Effector memory CD4-positive, alpha-beta T cell (primary cell): ENCODE measurements at places on chromosomes 6 and 20.
A peak's percentile ranks its signal among the peaks of the same experiment; 100 is the strongest.

- DNase-seq, result no peak
Measured at GRCh38 chr20:51284871-51285270, 257.6 kb downstream of the NFATC2 start.

DNA sequence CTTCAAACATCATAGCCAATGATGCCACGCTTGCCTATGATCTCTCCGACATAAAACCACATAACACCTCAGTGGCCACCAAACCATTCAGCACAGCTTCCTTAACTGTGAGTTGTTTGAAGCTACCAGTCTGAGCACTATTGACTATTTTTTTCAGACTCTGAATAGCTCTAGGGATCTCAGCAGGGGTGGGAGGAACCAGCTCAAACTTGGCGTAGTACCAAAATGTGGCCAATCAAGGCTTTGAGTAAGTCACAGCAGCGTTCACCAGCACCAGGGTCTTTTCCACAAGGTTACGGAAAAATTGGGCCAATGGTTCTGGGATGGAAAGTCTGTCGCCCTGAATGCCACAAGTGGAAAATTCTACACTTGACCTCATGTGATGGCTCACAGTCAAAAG, 70.6 kb downstream of the SMPDL3A start:
- DNase-seq, result no peak

- no peak for DNase-seq
Measured at GRCh38 chr6:121799574-121799973, 364.1 kb downstream of the GJA1 start.

- no peak for DNase-seq
Measured at GRCh38 chr6:5663259-5663658, 343.5 kb downstream of the NRN1 start.

GRCh38 chr20:20497242-20497978, 129.5 kb downstream of the INSM1 start:
- no peak for DNase-seq

GRCh38 chr6:16168121-16168520, 39.2 kb downstream of the MYLIP start:
- DNase-seq, result no peak

DNA sequence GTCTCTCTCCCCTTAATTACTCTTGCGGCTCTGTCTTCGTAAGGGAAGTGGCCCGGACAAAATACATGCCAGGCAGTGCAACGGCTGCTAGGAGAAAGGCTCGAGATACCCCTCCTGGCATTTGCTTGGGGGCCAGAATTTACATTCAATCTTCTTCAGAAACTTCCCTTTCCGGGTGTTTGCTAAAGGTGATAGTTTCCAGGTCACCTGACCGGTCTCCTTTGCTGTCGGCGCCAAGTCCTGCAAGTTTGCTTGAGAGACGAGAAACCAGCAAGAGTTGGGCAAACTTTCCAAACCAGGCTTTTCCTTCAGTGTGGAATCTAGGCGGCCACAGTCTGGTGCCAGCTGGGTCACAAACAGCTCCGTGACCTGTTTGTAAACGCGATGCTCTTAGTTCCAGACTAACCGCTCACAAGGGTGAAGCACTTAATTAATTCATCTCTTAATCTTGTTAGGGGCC, 563 bp upstream of the SRSF3 start:
- DNase-seq, result peak; percentile 49

GRCh38 chr20:24948939-24949679, at the start of gene CST7:
CST7 (plus strand) TSS chr20:24949269; CDS start chr20:24949506, 237 bp downstream.
- DNase-seq, result peak; percentile 81

DNA sequence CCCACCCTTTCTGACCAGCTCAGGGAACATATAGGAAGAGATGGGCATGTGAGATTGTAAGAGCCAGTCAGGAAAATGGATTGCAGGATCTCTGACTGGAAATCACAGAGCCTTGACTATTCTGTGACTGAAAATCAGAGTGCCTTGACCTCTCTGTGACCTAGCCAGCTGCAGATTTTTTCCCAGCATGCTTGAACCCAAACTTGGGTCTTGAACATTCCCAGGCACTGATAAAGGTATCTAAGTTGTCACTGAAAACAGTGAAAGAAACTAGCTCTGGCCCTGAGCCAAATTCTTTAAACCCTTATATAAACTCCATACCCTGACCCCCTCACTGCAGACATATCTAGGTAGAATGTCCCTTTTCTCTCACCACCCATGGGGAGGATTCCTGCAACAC, 2.3 kb upstream of the ZNF165 start:
- no peak for DNase-seq

- no peak for DNase-seq
Measured at GRCh38 chr6:3607171-3607570, 144.3 kb downstream of the PXDC1 start.

GRCh38 chr6:82246802-82247504, 591 bp downstream of the IBTK start:
- no peak for DNase-seq

GRCh38 chr6:113178349-113178748, 678.8 kb upstream of the MARCKS start:
- DNase-seq, result no peak

DNA sequence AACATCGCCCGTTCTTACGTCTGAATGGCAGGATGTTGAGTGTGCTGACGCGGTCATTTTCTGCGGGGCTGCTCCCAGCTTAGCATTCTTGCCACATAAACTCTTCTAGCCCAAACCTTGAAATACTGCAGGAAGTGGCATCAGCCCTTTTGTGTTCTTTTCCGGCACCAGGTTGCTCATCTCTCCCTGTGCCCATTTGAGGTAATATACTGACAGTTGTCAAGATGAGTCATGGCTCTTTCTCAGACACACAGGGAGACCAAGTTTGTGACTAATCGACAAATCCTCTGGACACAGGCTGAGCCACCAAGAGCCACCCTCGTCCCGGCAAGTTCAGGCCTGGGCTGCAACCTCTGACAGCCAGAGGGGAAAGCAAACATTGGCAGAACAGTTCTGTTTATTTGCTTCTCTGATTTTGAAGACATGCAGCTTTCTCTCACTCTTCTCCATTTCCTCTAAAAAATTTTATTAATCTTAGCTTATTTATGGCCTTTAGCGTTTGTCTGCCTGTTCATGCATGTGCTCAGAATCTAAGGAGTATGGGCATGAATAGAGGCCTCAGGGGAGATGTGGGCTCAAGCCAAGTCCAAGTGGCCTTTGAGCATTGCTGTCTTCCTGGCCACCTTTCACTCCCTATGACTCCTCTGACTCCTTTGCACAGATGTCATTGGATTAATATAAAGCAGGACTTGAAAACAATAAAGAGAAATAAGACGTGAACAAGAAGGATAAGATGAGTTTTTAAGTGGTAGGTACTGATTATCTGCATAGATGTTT, 328.2 kb upstream of the JAG1 start:
- no peak for DNase-seq

- DNase-seq, result peak; percentile 51
Measured at GRCh38 chr20:5078399-5078958, 41.3 kb downstream of the PCNA start.

DNA sequence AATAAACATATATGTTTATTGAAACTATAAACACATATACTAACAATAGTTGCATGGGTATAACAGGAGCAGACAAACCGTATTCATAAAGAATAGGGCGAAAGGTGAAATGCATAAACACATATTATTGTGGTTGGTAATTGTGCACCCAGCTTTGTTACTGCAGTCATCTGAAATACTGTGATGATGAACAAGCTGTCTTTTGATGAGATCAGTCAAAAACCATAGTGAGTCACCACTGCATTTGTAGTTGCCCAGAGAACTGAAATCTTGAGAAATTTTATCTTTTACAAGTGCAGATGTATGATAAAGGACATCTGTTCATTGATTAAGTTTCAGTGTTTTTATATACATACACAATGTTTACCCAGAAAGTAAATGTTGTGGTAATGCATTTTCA, 133.7 kb downstream of the MYO6 start:
- DNase-seq, result no peak

GRCh38 chr6:97790926-97791590, 508.0 kb upstream of the MMS22L start:
- no peak for DNase-seq

- no peak for DNase-seq
Measured at GRCh38 chr6:84018453-84019061, 15.0 kb upstream of the MRAP2 start.

GRCh38 chr6:165800337-165800736, 137.3 kb upstream of the PDE10A start:
- DNase-seq, result no peak

DNA sequence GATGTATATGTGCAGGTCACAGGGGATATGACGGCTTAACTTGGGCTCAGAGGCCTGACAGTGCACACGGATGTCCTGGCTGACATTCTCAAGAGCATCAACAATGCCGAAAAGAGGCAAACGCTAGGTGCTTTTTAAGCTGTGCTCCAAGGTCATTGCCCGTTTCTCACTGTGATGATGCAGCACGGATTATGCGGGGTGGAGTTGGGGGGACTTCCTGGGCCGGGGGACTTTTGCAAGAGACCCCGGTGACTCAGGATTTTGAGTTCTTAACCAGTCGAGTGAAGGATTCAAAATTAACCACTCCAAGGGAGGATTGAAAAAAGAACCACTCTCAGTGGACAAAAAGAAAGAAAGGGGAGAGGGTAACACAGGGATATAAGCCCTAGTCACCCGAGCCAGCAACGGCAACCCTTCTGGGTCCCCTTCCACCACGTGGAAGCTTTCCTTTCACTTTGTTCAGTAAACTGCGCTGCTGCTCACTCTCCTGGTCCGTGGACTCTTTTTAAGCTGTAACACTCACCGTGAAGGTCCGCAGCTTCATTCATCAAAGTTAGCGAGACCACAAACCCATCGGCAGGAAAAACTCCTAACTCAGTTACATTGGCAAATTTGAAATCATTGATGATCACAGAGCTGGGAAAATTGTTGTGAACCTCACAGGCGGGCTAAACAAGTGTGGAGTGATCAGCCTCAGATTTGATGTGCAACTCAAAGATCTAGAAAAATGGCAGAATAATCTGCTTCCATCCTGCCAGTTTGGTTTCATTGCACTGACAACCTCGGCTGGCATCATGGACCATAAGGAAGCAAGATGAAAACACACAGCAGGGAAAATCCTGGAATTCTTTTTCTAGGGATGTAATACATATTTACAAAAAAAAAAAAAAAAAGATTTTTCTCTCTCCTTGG, 199.3 kb downstream of the ARID1B start:
- DNase-seq, result no peak

DNA sequence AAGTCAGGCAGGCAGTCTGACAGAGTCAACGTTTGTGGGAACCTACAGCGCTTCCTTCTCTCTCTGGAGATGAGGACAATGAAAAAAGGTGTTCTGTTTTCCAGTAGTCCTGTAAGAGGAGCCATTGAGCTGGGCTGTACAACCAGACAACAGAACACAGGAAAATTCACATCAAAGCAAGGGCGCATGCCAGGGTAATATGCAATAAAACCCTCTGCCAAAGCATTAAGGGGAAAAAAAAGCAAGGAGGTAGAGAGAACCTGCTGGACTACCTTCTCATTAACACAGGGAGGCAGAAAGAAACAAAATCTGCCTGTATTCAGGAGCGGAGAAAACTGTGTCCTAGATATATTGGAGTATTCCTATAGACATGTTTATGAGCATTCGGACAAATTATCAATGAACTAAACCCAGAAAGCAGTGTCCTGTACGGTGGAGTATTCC, 1.3 kb downstream of the RNF24 start:
- DNase-seq, result no peak

DNA sequence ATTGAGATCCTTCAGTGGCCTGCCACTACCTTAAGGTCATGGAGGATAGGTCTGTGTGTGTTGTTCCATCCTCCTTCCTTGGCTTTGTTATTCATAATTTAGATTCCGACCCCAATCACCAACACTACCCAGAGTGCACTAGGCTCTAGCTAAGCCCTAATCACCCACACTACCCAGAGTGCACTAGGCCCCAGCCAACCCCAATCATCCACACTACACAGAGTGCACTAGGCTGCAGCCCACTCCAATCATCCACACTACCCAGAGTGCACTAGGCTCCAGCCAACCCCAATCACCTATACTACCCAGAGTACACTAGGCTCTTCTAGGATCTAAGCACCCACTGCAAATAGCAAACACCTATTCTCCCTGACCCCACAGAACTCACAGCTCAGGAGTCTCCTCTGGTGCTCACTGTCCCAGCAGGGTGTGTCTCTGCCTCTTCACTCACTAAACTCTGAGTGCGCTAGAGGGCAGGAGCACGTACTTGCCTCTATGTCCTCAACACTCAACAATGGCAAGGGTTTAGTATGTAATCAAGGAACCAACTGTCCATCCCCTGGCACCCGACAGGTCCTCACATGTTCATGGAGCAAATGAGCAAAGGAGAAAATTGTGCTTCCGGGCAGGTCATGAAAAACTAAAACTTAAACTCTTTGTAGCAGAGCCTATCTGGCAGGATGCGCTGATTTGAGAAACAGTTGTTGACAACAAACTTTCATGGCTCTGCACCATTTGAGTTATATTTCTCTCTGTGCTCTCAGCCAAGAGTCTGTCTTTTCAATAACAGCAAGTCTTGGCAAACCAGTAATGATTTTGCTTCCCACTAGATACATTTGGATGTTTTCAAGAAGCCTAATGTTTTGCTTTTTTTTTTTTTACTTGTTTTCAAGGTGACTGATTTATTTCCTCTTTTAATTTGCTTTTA, 54.3 kb downstream of the SLC22A23 start:
- no peak for DNase-seq

- DNase-seq, result no peak
Measured at GRCh38 chr20:18223409-18223808, 64.9 kb upstream of the ZNF133 start.

GRCh38 chr6:86848986-86849385, 88.3 kb upstream of the HTR1E start:
- no peak for DNase-seq

DNA sequence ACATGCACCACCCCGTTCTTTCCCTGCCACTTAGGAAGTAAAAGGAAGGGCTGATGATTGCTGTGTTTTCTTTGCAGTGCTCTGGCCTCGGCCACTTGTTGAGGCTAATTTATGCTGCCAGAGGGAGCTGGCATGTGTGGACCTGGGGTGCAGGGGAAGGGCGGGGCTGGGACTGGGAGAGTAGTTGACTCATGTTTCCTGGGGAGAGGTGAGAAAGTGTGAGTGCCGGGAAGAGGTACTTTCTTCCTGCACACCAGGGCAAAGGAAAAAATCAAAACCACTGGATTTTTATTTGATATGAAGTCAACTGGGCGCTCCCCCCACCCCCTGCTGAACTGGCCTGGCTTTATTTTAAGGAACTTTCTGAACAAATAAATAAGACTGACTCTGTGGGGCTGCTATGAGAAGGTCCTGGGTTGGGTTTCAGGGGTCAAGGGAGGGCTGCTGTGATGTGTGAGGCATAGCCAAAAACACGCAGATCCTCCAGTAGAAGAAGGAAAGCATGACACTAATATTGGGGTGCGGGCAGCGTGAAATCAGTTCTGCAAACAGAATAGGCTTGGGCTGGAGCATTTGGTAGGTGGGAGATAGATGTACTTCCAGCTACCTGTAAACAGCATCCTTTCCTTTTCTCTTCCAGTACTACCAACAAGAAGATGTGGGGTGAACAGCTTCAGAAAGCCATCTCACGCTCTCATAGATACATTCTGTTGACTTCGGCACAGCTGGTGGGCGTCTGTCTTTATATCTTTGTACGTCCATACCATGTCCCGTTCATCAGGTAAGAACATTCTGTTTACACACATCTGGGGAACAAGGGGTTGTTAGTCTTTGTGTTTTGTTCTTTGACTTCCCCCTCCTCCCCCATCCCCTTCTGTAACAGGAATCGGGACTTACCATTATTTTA, 87.5 kb downstream of the SYNJ2 start:
- no peak for DNase-seq
